GF-D8 (cell line): ENCODE measurements at places on chromosomes 16 and 17.
A peak's percentile ranks its signal among the peaks of the same experiment; 100 is the strongest.

DNA sequence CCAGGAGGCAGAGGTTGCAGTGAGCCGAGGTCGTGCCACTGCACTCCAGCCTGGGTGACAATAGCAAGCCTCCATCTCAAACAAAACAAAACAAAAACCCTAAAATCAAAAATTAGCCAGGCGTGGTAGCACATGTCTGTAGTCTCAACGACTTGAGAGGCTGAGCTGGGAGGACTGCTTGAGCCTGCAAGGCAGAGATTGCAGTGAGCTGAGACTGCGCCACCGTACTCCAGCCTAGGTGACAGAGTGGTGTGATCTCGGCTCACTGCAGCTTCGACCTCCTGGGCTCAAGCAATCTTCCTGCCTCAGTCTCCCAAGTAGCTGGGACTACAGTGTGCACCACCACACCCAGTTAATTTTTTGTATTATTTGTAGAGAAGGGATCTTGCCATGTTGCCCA, 87.6 kb downstream of the MYH11 start:
- no peak for DNase-seq

- DNase-seq: no peak
These were observed 436.4 kb upstream of the DYNLRB2 start for GRCh38 chr16:80104401-80104800.

DNA sequence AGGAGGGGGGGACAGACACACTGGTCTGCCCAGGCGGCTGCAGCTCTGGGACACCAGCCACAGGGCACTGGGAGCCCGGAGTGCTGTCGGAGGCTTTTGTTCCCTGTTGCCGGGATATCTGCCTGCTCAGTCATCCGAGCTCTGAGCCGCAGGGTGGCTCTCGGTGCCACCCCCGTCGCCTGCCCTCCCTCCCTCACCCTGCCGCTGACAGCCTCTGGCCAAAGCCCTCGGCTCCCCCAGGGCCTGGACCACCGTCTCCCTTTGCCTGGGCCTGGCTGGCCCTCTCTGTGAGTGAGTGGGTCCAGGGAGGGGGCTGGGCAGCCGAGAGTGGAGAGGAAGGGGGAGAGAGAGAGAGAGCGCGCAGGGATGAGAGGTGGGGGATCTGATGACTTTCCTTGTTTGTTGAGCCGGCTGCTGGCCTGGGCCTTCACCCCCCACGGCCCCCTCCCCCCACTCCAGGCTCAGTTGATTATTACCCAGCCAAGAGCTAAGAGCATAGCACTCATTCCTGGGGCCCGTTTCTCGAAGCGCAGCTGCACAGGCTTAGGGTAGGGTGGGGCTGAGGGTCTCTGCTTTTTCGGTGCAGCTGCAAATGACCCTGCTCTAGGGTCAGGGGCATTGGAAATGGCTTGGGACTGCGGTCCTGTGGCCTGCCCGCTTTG, 2.7 kb downstream of the FOXJ1 start:
- no peak for DNase-seq

GRCh38 chr17:73101031-73101430, 8.5 kb upstream of the SLC39A11 start:
- peak; percentile 49 for DNase-seq

DNA sequence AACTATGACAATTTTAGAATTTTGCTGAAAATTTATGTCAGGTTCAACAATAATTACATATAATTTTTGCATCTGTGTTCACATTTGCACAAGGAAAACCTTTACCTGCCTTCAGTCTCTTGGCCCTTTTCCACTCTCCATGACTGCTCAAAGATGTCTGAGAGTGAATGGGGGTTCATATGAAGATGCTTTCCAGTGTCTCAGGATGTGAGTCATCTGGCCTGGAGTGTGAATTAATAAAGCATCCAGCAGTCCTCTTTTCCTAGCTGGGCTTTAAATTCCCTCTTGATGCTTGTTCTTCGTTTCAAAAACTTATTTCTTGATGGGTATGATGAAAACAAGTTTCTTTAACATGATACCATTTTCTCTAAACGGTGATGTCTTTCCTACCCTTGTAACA, 99.9 kb downstream of the CDK5R1 start:
- no peak for DNase-seq

DNA sequence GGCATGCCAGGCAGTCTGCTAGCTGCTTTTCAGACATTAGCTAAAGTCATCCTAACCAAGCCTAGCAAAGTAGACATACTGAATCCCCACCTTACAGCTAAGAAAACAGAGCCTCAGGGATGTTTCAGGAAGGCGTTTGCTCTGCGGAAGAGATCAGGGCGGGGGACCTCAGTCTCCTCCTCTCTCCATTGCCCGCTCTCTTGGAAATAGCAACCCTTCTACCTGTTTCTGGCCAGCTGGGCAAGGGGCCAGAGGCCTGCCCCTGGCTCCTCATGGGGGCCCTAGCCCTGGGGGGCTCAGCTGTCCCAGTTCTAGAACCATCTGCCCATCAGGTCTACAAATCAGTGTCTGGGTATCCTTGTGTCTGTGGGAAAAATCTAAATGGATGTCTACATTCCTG, 14.5 kb downstream of the PITPNM3 start:
- DNase-seq: no peak

- DNase-seq: no peak
These were observed 41.3 kb downstream of the GPRC5B start for GRCh38 chr16:19843371-19843770.

DNA sequence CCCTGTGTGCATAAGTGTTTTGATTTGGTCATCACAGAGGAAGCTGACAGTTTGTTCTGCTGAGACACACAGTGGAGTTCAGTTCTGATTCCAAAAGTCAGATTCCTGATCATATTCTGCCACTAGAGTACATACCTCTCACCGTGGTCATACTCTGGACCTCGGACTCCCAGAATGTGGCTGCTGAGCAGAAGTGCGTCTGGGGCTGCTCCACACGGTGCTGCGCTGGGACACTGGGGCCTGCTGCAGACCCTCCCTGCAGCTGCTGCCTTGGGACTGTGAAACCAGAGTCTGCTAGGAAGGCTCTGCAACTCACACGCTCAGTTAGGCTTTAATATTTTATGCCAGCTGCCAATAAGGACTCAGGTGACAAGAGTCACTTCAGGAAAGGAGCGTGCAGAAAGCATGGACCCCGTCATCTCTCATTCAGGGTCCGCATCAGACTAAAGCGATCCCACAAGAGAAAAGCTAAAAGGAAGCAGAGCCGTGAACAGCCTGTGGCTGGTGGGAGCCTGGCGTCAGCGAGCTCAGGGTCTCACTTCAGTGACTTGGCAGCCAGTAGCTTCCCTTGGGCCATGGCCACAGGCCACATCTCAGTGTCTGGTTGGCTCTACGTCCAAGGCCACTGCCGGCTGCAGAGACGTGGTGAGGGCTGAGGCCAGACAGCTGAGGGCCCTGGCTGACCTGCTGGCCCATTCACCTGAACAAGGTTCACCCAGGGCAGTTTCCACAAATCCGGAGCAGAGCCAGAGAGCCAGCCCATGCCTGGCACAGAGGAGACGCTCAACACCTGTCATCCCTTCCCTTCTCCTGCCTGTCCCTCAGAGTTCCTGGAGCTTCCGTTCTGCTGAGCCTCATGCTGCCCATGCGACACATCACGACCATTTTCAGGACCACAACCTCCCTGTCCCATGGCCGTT, 24.7 kb upstream of the KIFC3 start:
- DNase-seq: no peak

DNA sequence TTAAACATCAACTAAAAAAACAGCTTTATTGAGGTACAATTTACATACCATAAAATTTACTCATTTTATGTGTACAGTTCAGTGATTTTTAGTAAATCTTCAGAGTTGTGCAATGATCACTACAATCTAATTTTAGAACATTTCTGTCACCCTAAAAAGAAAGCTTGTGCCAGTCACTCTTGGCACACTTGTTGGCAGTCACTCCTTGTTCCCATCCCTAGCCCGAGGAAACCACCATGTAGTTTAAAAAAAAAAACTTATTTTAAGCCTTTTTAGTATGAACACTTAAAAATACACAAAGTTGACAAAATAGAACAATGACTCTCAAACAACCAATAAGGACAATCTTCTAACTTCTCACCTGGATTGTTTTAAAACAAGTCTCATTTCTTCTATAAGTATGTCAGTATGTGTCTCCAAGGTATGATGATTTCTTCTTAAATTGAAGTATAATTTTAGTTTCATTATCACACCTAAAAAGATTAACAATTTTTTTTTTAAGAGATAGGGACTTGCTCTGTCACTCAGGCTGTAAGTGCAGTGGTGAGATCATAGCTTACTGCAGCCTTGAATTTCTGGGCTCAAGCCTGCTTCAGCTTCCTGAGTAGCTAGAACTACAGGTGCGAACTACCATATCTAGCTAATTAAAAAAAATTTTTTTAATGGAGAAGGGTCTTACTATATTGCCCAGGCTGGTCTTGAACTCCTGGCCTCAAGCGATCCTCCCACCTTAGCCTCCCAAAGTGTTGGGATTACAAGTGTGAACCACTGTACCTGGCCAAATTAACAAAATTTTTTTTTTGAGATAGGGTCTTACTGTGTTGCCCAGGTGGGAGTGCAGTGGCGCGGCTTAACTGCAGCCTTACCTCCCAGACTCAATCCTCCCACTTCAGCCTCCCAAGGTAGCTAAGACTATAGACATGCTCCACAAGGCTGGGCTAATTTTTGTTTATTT, 53.2 kb downstream of the PPM1E start:
- DNase-seq: no peak

DNA sequence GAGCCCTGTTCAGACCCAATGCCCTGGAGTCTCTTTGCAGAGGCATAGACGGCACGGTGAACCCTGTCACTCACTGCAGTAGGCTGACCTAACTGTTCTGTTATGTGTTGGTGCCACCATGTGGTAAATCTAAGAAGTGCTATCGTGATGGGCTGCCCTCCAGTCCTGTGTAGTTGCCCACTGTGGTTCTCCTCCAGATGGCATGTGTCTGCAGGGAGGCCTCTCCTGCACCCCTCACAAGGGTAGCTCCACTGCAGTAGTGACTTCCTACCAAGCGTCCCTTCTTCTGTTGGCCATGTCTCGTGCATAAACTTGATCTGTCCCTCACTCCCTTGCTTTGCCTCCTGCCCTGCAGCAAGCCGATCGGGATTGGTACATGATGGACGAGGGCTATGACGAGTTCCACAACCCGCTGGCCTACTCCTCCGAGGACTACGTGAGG, 5.8 kb downstream of the DHX38 start:
- DNase-seq: no peak

DNA sequence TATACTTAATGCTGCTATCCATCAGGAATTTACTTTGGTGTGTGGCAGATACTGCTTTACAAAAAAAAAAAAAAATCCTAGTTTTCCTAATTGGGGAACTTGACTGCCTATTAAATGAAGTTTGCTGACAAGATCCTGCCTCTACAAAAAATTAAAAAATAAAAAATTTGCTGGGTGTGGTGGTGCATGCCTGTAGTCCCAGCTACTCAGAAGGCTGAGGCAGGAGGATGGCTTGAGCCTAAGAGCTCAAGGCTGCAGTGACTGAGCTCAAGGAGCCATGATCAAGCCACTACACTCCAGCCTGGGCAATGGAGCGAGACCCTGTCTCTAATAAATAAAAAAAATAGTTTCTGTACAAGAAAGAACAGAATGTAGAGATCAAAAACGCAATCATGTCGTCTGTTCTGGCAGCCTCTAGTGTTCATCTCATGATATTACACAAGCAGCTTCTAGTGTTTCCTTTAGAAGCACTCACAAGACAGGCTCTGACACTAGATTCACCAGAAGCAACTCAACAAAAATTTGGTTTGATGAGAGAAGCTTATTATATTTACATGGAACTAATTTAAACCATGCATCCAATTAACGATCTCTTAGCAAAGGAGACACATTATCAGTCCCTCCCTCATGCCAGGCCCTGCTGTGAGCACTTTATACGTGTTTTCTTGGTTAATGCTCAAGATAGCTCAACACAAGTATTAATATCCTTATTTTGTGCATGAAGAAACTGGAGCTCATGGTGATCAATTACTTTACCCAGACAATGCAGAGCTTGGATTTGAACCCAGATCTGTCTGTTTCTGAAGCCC, 6.8 kb upstream of the KRTAP17-1 start:
- peak; percentile 3 for DNase-seq

DNA sequence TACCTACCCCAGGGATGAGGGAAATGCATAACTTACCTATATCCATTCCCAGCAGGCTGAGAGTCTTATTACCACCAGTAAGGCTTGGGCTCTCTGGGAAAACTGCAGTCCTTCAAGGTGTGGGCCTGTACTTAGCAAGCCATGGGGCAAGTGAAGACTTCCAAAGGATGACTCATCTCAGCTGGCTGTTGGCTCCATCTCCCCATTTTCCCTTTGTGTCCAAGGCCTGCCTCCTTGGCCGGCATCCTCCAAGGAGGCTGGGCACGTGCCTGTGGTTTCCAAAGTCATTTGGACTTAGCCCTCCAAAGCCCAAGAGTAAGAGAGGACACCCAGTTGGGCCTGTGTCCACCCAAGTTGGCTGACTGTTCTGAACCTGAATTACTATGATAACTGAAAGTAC, 89.8 kb downstream of the TMEM100 start:
- DNase-seq: no peak

GRCh38 chr16:15443753-15444152, 9.4 kb downstream of the BMERB1 start:
- no peak for DNase-seq

GRCh38 chr16:4214215-4214621, 27.7 kb downstream of the SRL start:
- no peak for DNase-seq

GRCh38 chr16:52209227-52209626, 337.7 kb downstream of the TOX3 start:
- no peak for DNase-seq

- DNase-seq: no peak
These were observed 4.3 kb downstream of the GID4 start for GRCh38 chr17:18043491-18043890.

GRCh38 chr17:66337866-66338485, 35.6 kb downstream of the PRKCA start:
- no peak for DNase-seq

DNA sequence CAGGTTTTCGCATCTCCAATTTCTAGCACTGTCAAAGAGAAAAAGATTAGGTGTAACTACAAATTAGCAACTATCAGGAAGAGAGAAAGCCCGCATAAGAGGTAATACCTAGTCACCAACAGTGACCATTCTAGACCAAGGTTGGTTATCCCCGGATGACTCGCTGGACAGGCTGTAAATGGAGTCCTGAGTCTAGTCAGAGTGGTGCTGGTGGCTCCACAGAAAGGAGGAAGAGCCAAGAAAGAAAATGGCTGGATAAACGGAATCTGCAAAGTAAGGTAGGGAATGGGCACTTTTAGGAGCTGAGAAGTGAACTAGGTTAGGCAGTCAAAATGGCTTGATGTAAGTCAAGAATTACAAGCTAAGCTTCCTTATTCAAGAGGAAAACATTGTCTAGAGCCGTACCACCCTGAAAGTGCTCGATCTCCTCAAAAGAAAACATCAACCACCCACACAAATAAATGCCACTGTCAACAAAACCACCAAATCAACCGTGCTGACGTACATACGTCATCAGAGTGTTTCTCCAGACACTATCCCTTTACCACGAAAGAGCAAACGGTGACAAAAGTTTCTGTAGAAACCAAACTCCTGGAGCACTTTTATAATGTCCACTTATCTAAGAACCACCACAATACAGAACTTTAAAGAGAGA, 2.2 kb downstream of the GSPT1 start:
- DNase-seq: no peak

- no peak for DNase-seq
These were observed 24.2 kb upstream of the MRPS23 start for GRCh38 chr17:57874058-57874419.
